ENCODE measurements at places on chromosomes 3 and 15.

DNA sequence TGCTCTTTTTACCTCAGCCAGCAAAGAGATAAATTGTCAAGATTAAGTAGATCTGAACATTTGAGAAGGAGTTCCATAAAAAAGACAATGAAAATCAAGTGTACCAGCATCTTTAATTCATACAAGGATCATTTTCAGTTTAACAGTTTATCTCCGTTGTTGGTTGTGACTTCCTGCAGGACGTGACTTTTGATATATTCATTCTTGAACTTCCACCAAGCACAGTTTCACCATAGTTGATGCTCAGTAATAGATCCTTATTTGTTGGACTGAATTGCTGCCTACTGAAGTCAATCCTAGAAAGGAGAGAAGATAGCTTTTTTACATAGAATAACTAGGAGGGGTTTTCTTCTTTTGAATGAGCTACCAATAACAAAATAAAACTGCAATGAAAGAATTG lies 408.2 kb downstream of the LPP start:
- no peak for DNase-seq

DNA sequence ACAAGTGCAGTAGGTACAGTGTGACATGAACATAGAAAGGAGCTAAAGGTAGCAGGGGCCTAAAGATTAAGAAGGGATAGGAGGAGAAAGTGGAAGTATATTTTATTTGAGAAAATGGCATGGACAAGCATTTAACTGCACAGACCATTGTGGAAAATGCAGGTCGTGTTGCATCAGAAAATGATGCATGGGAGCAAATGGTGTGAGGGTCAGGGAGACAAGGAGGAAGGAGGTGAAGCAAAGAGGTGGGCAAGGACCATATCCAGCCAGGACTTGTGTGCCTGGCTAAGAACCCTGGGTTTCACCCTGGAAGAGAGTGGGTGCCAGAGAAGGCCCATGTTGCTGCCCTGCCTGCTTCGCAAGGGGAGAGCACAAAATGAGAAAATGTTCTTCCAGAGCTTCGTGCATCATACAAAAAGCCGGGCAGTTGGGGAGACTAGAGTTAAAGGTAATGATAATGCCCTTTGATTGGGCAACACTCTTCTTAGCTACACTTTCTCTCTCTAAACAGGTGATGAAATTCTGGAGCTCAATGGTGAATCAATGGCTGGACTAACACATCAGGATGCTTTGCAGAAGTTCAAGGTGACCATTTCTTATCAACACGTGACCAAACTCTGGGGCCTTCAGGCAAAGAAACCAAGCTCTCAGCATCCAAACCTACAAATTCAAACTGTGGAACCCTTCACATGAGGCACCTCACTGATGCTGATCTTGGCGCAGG lies 45.5 kb downstream of the STARD5 start:
- DNase-seq = no peak

DNA sequence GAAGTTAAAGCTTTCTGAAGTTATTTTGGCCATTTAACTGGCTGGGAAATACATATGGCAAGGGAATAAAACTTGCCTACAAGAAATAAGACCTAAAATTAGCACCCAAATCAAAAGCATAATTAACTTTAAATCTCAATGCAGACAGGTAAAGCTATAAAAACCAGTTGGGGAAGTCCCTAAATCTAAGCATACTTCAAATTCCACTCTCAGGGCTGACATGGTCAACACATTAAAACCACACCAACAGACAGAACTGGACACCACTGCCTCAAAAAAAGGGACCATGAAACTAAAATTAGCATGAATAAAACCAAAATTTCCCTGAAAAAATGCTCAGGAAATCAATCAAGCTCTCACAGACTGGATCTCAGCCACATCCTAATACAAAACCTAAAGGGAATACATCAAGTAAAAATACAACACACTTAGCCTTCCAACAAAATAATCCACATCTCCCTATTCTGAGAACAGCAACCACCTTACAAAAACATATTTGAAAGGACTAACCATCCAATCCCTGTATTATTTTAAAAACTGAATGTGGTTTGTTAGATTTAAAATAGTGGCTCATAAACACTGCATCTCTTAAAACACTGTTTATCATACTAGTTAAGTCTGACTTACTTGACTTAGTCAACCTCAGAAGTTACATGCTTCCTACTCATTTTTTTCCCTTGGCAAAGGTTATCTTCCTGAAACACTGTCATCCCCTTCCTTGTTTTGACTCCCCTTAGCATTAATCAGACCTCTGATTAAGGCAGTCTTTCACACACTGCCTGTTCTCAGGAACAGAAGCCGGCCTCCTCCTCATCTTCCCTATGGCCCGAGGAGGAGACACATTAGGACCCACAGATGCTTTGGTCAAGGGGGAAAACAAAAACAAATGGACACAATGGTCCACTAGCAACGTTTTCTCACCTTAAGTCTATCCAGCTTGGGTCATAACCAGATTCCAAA lies 8.3 kb downstream of the TRA2B start:
- no peak for DNase-seq

DNA sequence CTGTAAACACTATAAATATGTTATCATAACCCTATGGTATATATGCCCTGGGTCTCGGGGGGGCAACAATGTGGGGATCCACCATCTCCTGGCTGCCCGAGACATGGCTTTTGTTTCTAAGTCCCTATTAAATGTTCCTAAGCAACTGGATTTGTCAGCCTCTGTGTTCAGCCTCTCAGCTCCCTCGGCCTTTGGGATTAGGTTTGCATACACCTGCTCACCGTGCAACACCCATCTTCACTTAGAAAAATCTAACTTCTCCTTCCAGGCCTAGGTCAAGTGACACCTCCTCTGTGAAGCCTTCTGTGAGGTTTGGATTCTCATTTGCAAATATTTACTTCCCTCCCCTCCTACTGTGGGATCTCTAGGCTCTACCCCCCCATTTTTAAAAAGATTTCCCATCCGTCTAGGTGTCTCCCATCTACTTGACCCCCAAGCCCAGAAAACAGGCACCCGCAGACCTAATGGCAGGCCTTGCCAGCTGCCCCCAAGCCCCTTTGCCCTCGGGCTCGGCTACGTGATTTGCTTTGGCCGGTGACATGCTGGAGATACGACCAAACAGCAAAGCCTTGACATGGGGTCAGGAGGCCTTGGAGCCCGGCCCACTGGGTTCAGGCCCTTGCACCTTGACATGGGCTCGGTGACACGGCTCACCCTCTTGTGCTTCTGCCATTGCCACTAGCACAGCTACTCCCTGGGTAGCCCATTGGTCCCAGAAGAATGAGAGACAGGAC lies 66.0 kb upstream of the BLM start:
- no peak for DNase-seq

GRCh38 chr3:56415652-56416051 lies 52.6 kb downstream of the ERC2 start:
- DNase-seq = no peak

DNA sequence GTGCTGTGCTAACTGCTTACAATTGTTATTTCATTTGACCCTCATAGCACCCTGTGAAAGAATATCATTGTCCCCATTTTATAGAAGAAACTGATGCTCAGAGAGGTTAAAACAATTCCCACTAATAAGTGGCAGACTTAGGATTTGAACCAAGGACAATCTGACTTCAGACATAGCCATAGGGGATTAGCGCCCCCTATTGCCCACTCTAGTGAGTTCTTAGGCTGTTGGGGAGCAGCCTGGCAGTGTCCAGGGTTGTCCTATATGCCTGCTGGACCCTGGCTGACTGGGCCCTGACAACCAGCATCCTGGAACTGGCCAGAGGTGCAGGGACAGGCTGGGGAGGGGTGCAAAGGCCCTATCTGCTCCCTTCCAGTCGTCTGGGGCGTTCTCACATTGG lies 15.4 kb downstream of the DPH3 start:
- DNase-seq = no peak

DNA sequence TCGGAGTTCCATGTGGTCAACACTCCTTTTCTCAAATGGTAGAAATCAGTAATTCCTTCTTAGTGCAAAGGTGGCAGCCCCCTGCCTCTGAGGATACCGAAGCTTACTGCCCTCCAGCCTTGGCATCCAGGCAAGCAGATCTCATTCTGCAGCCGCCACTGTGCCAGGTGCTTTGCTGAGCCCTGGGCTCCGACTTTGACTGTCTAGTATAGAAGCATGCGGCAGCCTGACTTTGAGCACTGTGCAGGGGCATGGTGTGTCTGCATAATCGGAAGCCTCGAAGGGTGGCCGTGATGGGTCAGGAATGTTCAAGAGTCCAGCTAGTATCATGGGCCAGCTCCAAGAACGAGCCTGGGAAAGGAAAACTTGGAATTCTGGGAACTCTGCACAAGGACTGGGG lies 39.7 kb downstream of the ABTB1 start:
- no peak for DNase-seq

DNA sequence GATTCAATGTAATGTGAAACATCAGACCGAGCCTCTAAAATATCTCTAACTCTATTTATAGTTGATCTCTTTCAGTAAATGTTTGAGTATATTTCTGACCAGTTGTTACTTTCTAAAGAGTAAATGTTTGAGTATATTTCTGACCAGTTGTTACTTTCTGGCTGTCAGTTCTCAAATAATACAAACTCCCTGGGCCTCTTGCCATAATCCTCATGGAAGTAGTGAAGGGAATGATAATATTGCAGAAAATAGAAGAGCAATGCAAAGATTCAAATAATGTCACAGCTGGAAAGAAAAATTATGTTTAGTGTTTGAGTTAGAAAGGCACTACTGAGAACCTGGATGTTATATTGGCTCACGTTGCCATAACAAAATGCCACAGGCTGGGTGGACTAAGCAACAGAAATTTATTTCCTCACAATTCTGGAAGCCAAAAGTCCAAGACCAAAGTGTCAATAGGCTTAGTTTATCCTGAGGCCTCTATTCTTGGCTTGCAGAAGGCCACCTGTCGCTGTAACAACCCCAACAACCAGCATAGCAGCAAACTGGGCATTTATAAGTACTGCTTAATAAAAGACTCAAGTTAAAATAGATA lies 470.6 kb upstream of the BCHE start:
- no peak for DNase-seq

GRCh38 chr3:119211193-119211592 lies 29.5 kb downstream of the B4GALT4 start:
- no peak for DNase-seq

DNA sequence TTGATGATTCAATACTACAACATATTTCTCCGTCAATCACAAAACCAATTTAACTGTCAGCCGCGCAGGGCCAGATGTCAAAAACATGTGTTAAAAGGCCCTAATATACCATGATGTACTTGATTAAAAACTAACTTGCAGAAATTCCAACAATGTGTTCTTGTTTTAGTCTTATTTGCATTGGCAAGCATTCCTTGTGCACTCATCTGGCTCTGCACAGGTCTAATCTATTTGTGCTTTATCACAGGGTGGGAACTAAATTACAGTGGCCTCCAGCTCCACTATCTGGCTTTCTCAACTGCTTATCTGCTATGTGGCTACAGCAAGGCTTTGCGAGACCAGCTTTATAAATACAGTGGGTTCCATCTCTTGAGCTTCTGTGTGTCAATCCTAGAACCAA lies 455.5 kb downstream of the ERC2 start:
- no peak for DNase-seq

All from activated T-cell treated with anti-CD3 and anti-CD28 coated beads for 24 hours (primary cell).